Left lobe of liver (tissue), 2 donors: ENCODE measurements at places on chromosomes 11 and 22. TPM values are rescaled to one million over a fixed set of nuclear protein-coding genes. Genes with fewer than 3 reads are reported as not detected.

Gene FAM180B
- total RNA-seq, result not detected

Gene CDC42EP2
- total RNA-seq, result 3.5 TPM

Gene PNPLA5
- not detected for total RNA-seq

Gene WBP2NL
- 0.53 TPM for total RNA-seq

Gene GATD1
- total RNA-seq, result 31.7 TPM

Gene KLHDC7B
- 0.05 TPM for total RNA-seq
